ENCODE measurements at places on chromosomes 1 and 21.

DNA sequence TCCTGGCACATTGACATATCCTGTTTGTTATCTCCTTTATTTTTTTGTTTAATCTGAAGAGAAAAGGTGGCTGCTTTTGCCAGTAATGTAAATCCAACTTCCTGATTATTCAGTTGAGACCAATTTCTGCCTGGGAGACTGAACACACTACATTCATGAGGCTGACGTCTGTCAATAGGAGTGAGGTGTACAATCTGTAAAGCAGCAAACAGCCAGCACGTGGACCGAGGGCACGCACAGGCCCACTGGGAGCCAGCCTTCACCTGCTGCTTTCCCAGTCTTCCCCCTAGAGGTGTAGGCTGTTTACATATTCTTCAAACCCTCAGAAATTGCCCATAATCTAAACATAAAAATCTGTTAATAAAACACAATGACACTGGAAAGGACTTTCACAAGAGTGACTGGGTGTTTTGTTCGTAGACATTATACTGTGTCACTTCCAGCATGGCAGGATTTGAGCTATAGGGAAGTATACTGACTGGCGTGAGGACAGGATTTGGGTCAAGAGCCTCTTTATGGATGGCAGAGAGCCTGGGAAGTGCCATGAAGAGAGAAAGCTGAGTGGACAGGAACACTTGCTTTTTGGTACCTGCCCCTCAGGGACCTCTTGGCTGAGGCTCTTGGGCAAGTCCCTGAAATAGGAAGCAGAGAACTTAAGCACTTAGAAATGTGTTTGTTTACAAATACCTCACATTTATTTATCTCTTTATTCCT, 552.9 kb upstream of the CAMK1G start:
- no peak for DNase-seq

GRCh38 chr1:111406321-111406768, 21.2 kb downstream of the OVGP1 start:
- DNase-seq = no peak

DNA sequence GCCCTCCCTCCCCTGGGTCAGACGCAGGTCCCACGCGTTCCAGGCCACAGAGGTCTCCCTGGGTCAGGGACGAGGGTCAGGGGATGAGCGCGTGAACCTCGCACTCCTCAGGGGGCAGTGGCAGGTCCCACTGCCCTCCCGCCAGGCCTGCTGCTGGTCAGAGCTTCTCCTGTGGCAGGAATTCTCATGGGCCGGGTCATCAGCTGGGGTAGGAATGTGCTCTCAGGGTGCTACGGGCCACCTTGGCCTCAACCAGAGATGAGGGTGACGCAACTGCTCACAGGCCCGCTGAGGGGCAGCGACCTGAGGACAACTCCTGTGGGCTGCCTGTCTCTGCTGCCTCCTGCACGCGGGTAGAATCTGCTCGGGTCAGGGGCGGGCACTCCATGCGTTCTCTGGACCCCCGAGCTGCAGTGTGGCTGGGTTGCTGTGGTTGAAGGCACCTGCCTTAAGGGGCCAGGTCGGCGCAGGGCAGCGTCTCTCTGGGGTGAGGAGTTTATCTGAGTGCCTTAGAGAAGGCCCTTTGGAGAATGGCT, 128.8 kb downstream of the PRDM16 start:
- no peak for DNase-seq

- no peak for DNase-seq
Measured at GRCh38 chr1:222040121-222040805, 298.4 kb upstream of the DUSP10 start.

DNA sequence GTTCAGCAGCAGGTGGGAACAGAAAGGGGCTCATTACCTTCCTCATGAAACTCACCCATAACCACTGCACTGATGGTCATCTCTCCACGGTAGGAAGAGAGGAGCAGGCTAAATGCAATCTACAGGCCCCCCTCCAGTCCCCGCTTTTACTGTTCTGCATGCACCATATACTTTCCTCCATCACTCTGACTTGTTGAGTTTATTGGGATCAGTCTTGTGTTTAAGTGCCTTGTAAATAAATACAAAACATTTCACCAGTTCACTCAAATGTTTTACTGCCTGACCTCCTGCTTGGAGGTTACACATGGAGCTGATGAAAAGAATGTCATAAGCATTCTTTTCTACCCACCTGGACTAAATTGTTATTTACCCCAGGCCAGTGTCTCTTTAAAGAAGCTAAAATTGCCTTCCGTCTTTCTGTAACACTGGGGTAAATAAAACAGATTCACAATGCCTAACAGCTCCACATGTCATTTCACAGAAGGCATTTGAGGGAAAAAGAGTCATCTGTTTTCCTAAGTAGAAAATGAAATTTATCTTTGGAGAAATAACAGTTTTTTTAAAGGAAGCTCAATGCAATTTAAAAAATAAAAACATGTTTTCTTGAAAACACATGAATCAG, 30.7 kb downstream of the PTPN14 start:
- DNase-seq = no peak

GRCh38 chr1:226737819-226738420, 1.2 kb downstream of the ITPKB start:
- no peak for DNase-seq

DNA sequence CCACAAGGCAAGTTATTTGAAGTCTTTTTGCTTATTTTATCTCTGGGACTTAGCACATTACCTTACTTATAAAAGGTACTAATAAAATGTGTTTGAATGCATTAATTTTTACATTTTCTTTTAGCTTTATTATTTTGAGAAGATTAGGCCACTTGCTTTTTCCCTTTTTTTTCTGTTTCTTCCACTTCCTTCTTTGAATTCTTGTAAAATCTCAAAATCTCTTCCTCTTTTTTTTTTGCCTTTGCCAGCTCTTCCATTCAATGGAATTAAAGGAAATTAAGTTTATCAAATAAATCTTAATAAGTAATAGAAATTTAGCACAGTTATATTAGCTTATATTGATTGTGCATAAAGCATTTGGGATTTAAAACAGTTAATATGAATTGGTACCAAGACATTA, 260.9 kb downstream of the SRGAP2C start:
- peak; percentile 2 for DNase-seq

DNA sequence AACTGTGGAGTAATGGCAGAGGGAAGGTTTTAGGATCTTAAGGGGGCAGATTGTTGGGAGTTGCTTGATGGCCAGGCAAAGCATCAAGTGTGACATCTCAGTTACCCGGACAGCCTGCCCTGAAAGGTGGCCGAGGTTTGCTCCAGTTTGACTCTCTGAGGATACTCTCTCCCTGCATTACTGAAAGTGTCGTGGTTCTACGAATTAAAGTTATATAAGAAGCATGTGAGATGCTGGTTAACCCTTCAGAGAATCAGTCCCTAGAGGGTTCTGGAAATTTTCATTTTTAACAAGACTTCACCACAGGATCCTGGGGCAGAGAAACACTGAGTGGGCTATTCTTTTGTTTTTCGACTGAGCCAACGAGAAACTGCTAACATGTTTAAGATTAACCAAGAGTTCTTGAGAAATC, 689 bp upstream of the ZNF644 start:
- no peak for DNase-seq

- DNase-seq = no peak
Measured at GRCh38 chr1:2610036-2610959, 22.5 kb downstream of the MMEL1 start.

GRCh38 chr1:9621032-9621431, 30.5 kb upstream of the PIK3CD start:
- no peak for DNase-seq

- DNase-seq = no peak
Measured at GRCh38 chr21:35057428-35057827, 8.3 kb upstream of the RUNX1 start.

DNA sequence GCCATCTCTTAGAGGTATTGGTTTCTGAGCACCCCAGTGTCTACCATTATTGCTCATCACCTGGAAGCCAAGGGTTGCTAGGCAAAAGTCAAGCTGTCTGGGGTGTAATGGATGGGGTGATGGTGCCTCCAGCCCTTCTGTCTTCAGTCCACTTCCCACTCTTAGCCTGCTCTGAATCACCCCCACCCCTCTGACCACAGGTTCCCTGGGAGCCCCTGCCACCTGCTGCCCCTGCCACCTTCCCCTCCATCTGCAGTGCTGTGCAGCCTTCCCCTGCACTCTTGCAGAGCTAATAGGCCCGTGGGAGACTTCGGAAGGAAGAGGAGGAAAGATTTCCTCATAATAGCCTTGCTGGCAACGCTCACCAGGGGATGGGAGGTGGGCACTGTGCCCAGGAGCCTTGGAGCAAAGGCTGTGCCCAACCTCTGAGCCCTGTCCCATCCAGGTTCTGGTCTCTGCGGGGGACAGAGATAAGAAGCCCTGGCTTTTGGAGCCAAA, 35.5 kb downstream of the CAPN2 start:
- no peak for DNase-seq

Data from GF-D8 (cell line).